ENCODE measurements at places on chromosomes 5 and 9. TPM values are rescaled to one million over a fixed set of nuclear protein-coding genes. Genes with fewer than 3 reads are reported as not detected.

Gene EDIL3
- 40.4 TPM for total RNA-seq

Gene FST
- total RNA-seq, result 73.6 TPM

Gene TMEM252
- total RNA-seq, result not detected

Gene ZNF474
- 0.33 TPM for total RNA-seq

Gene GIN1
- total RNA-seq, result 7.1 TPM

Gene DCP2
- total RNA-seq, result 20.9 TPM

Gene ANKHD1
- total RNA-seq, result 90.3 TPM

Gene FCN2
- not detected for total RNA-seq

Gene CCDC152
- total RNA-seq, result 5.8 TPM

Gene PRR16
- total RNA-seq, result 9.3 TPM

Gene SPATA31A1
- total RNA-seq, result not detected

Gene AFAP1L1
- total RNA-seq, result 5.1 TPM

Gene TEK
- total RNA-seq, result 6.4 TPM

Gene CER1
- total RNA-seq, result not detected

Gene NEUROG1
- total RNA-seq, result not detected

Gene TMEM8B
- 7.4 TPM for total RNA-seq

Gene WWC1
- total RNA-seq, result 2.3 TPM

Gene LHX3
- total RNA-seq, result under 0.01 TPM

Gene LHX6
- not detected for total RNA-seq

Gene DRD1
- total RNA-seq, result under 0.01 TPM

Gene PCDHAC1
- total RNA-seq, result under 0.01 TPM

Gene TMEM174
- not detected for total RNA-seq

Gene CDH18
- total RNA-seq, result 8.1 TPM

Gene PALM2AKAP2
- total RNA-seq, result 5.1 TPM

Gene NACC2
- total RNA-seq, result 19.9 TPM

Gene FGFR4
- 20.1 TPM for total RNA-seq

Gene COMMD10
- total RNA-seq, result 29.6 TPM

Gene IL9
- not detected for total RNA-seq
